Dermis microvascular lymphatic vessel endothelial cell (primary cell): ENCODE measurements at places on chromosomes 3 and 15.

- no peak for DNase-seq
These were observed 92.8 kb downstream of the DAPK2 start for GRCh38 chr15:63953524-63953923.

GRCh38 chr15:65248511-65249255, 37.4 kb upstream of the CILP start:
- no peak for DNase-seq

- DNase-seq, result peak; percentile 41
These were observed 1.3 kb downstream of the ZNF445 start for GRCh38 chr3:44476181-44476611.

DNA sequence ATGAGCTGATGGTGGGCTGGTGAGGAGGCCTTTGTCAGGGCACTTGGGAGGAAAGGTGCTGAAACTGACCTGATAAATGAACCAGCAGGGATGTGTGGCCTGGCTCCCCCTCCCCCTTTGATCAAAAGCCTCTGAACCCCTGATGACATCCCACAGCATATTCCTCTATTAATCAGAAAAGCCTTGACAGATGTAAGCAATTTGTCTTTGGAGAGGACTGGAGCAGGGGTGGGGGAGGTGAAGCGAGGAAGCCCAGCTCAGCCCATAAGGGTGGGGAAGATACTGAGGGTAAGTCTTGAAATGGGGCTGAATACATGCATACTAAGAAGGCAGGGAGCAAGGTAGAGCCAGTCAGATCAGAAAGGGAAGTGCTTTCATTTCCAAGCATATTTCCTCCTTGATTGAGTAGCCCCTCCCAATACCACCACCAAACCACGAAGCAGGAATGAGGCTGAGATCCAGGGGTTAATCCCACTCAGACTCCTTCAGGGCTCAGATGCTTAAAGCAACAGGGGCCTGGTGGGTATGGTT, 34.7 kb upstream of the MRPS22 start:
- DNase-seq, result no peak

DNA sequence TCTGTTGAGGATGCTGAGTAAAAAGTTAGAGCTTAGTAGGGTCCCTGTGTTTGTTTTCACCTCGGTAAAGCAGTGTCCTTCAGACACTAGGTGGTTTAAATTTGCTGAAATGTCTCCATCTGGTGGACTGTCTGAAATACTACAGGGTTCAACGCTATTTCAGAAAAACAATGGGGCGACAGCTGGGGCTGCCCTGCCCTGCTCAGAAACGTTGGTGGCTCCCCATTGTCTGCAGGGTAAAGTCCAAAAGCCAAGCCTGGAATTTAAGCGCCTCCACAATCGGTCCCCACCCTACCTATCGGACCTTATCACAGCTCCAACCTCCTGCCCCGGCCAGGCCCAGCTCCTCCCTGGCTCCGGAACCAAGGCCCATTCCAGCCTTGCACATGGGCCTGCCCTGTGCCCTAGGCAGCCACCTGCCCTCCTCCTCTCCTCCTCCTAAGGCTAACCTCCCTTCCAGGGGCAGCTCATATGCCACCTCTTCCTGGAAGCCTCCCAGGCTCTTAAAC, 4.3 kb upstream of the TSEN2 start:
- DNase-seq, result peak; percentile 62

GRCh38 chr3:58487140-58487886, 4.6 kb upstream of the KCTD6 start:
- DNase-seq, result peak; percentile 17

- DNase-seq, result no peak
These were observed 19.7 kb upstream of the LMOD3 start for GRCh38 chr3:69142090-69142489.

GRCh38 chr3:436053-436452, 239.5 kb downstream of the CHL1 start:
- DNase-seq, result no peak
